Upper lobe of right lung (tissue), 1 donor: ENCODE measurements at places on chromosomes 2 and 18. TPM values are rescaled to one million over a fixed set of nuclear protein-coding genes. Genes with fewer than 3 reads are reported as not detected.

Gene CLEC4F
- 1.2 TPM for total RNA-seq

Gene TUBA3D
- not detected for total RNA-seq

DNA sequence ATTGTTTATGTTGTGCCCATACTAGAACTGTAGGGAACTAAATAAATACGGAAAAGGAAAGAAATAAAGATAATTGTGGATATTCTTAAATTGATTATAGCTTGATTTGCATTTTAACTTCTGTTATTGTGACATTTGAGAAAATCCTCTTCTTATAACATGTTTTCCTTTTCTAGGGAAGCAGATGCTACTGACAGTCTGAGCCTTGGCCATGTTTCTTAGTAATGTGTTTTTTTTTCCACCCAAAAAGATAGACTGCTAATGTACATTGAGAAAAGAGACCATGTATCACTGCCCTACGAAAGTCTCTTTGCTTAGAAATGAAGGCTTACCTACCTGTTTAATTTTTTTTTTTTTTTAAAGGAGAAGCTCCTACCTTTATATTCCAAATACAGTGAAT, 22.2 kb downstream of the ITGAV start:
- no peak overlapping the region for H3K4me3 ChIP-seq
- no peaks in the 10 kb centered on the region for H3K36me3 ChIP-seq
- no peaks in the 10 kb centered on the region for H3K4me1 ChIP-seq
- no peaks in the 10 kb centered on the region for H3K27me3 ChIP-seq
- no peak for DNase-seq

GRCh38 chr2:216873573-216873972, 13.7 kb upstream of the TNP1 start:
- no peak overlapping the region for H3K27ac ChIP-seq
- H3K4me3 ChIP-seq = no peak overlapping the region
- no peaks in the 10 kb centered on the region for H3K4me1 ChIP-seq
- H3K36me3 ChIP-seq = no peaks in the 10 kb centered on the region

- H3K27ac ChIP-seq = no peak overlapping the region
- no peaks in the 10 kb centered on the region for H3K4me1 ChIP-seq
- H3K36me3 ChIP-seq = no peaks in the 10 kb centered on the region
- H3K4me3 ChIP-seq = no peak overlapping the region
- no peaks in the 10 kb centered on the region for H3K27me3 ChIP-seq
Measured at GRCh38 chr2:189499137-189499536, 57.9 kb downstream of the WDR75 start.

Gene LRP2
- total RNA-seq = 36.6 TPM

- no peak overlapping the region for H3K27ac ChIP-seq
- H3K4me3 ChIP-seq = no peak overlapping the region
- H3K4me1 ChIP-seq = peaks cover 27% of the 10 kb centered on the region
- peaks cover 52% of the 10 kb centered on the region for H3K36me3 ChIP-seq
Measured at GRCh38 chr2:159202568-159203071, 83.9 kb downstream of the WDSUB1 start.

DNA sequence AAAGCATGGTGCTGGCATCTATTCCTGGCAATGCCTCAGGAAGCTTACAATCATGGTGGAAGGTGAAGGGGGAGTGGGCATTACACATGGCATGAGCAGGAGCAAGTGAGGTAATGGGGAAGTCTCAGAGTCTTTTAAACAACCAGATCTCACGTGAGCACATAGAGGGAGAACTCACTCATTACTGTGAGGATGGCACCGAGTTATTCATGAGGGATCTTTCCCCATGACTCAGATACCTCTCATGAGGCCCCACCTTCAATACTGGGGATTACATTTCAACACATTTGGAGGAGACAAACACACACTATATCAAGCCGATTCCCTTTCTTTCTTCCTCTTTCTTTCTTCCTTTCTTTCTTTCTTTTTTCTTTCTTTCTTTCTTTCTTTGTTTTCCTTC, 47.9 kb upstream of the FANCL start:
- no peak overlapping the region for H3K4me3 ChIP-seq
- no peak for DNase-seq
- no peaks in the 10 kb centered on the region for H3K27me3 ChIP-seq
- H3K36me3 ChIP-seq = no peaks in the 10 kb centered on the region
- no peaks in the 10 kb centered on the region for H3K4me1 ChIP-seq

DNA sequence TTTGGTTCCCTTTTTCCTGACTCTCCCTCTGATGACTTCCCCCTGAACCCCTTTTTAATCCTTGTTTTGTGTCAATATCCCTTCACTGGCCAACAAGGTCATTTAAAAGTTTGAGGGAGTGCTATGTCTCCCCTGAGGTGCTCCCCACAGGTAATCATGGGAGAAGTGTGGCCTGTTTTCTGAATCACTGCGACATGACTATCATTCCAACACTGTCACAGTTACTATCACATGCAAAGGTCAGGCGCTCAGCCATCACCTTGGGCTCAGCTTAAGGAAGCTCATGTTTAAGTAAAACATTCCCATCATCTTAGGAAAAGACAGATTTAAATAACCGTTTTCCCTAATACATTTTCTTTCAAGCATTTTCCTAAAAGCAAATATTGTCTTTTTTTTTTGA, 20.9 kb upstream of the ACAA2 start:
- H3K27ac ChIP-seq = no peak overlapping the region
- DNase-seq = no peak
- H3K27me3 ChIP-seq = no peaks in the 10 kb centered on the region
- H3K4me3 ChIP-seq = no peak overlapping the region
- no peaks in the 10 kb centered on the region for H3K4me1 ChIP-seq

DNA sequence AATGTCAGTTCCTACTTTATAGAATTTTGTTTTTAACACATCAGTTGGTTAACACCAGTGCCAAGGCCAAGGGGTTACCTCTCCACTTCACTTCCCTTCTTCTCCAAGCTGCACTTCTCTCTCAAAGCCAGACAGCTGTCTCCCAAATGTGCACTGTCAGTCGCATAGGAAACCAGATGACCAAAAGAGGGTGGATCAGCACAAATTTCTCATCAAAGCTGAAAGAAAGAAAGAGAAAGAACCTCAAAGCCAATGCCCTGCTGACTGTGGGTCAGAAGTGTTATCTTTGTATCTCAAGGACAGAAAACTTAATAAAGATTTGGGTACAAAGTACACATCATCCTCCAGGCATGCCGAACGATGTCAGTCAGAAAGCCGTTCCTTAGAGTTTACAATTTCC, 32.2 kb downstream of the SPATS2L start:
- DNase-seq = no peak
- H3K4me1 ChIP-seq = peaks cover 39% of the 10 kb centered on the region
- peak overlapping the region; percentile 27 for H3K27ac ChIP-seq

GRCh38 chr2:202052235-202052634, 18.6 kb downstream of the FZD7 start:
- H3K27me3 ChIP-seq = no peaks in the 10 kb centered on the region
- H3K36me3 ChIP-seq = no peaks in the 10 kb centered on the region
- no peak for DNase-seq
- H3K27ac ChIP-seq = no peak overlapping the region
- no peaks in the 10 kb centered on the region for H3K4me1 ChIP-seq

DNA sequence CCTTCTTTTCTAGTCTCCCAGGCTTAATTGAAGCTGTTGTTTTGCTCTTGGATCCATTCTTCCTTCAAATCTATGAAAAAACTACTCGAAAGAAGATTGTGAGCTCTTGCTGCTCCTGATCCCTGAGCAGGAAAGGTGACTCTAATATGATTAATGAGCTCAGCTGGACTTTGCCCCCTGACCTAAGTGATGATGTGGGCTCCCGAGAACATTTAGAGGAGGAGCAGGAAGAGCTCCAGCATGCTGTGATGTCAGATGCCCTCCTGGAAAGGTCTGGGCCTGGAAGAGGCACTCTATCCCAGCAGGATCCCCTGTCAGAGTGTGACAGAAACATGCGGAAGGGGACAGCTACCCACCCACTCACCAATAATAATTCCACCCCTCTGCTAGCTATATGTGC, 117.9 kb upstream of the PELI1 start:
- no peaks in the 10 kb centered on the region for H3K36me3 ChIP-seq
- no peaks in the 10 kb centered on the region for H3K27me3 ChIP-seq
- no peak overlapping the region for H3K27ac ChIP-seq
- H3K4me1 ChIP-seq = peaks cover 13% of the 10 kb centered on the region
- no peak overlapping the region for H3K4me3 ChIP-seq

GRCh38 chr2:30306522-30306921, 75.2 kb downstream of the LBH start:
- H3K4me3 ChIP-seq = no peak overlapping the region
- no peak for DNase-seq
- H3K27me3 ChIP-seq = no peaks in the 10 kb centered on the region
- H3K36me3 ChIP-seq = no peaks in the 10 kb centered on the region
- H3K27ac ChIP-seq = no peak overlapping the region

Gene ASXL3
- 1.3 TPM for total RNA-seq

- no peak overlapping the region for H3K4me3 ChIP-seq
- H3K27me3 ChIP-seq = no peaks in the 10 kb centered on the region
- H3K4me1 ChIP-seq = peaks cover 12% of the 10 kb centered on the region
- DNase-seq = peak; percentile 85
- H3K36me3 ChIP-seq = no peaks in the 10 kb centered on the region
- H3K27ac ChIP-seq = peak overlapping the region; percentile 14
Measured at GRCh38 chr2:199739413-199740110, 111.4 kb downstream of the FTCDNL1 start.

DNA sequence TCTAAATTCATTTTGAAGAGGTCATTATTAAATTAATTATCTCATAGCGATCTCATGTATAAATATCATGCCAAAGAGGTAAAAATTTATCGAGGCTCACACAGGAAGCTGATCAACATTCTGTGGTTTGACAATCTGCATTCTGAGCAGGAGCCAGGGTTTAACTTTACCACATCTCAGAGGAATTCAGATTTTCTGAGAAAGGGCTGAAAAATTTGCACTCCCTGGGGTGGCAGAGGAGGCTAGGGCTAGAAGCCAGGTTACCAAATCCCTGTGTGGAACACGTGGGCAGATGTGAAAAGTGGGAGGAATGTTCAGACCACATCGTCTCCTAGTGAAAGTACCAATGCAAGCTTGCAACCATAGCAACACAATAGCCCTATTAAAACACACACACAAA, 63.5 kb upstream of the CTLA4 start:
- DNase-seq = no peak
- peaks cover 14% of the 10 kb centered on the region for H3K4me1 ChIP-seq
- no peaks in the 10 kb centered on the region for H3K27me3 ChIP-seq
- H3K27ac ChIP-seq = peak overlapping the region; percentile 56
- no peak overlapping the region for H3K4me3 ChIP-seq

DNA sequence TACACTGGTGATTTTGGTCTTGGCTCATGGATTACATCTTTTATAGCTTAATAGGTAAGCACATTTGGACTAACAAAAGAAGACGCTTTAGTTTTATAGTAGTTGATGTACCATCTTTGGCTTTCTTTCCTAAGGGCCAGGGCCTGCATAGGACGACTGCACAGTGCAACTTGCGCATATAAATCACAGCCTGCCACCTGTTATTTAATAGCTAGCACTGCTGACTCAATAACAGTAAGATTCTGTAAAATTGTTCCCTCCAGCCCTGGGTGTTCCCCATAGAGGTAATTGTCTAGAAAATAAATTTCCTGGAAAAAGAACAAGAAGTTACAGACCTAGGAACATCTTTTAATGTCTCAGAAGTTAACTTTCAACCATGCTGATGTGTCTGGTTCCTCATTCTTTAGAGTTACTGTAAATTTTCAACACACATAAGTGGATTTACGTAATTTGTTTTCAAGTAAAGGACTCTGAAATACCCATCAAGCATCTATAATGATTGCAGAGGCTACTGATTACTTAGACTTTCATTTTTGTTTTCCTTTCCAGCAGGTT, 594.2 kb upstream of the NXPH2 start:
- no peak for DNase-seq
- no peak overlapping the region for H3K27ac ChIP-seq
- H3K4me3 ChIP-seq = no peak overlapping the region
- no peaks in the 10 kb centered on the region for H3K4me1 ChIP-seq
- no peaks in the 10 kb centered on the region for H3K27me3 ChIP-seq
